ENCODE measurements at places on chromosomes 2 and 18.

DNA sequence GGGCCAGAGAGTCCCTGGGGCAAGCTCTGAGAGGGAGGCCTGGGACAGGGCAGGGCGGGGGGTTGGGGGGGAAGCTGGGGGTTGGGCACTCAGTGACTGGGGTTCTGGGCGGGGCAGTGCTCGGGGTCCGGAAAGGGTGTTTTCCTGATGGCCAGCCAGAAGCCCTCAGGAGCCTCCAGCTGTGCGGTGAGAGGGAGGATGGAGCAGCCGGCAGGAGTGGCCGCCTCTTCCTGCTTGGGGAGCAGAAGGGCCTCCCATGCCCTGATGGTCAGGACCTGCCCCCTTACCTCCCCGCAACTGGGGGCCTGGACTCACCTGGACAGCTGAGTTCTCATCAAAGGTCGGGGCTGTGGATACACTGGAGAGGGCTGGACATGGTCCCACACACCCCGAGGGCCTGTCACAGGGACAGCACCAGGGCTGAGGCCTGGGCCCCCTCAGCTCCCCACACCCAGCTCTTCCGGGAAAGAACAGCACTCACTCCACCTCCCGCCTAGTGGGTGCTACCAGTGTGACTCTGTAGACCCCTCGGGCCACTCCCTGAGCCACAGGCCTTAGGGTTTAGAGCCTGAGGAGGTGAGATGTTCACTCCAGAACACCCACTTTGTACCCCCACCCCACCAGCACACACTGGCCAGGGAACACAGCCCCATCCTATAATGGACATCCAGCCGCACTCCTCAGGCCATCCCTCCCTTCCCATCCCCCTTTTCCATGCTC lies 6.7 kb downstream of the SFTPB start:
- no peak for DNase-seq

GRCh38 chr18:3110034-3110752 lies 97.2 kb upstream of the LPIN2 start:
- no peak for DNase-seq

- no peak for DNase-seq
These were observed 127.6 kb downstream of the TDRD15 start for GRCh38 chr2:21251216-21251980.

DNA sequence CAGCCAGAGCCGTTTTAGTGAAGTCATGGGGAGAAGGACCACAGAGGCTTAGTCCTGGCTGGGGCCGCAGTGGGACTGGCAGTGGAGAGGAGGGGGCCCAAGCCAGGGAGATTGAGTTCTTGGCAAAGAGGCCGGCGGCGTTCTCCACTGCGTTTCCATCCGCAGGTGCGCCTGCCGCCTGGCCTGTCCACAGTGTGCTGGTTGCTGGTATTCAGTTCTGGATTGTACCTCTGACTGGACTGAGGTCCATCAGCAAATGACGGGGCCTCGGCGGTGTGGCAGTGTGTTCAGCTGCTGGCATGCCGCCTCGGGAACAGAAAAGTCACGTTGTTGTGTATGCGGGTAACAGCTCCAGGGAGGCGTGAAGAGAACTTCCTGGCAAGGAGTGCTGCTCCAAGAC lies 36.8 kb downstream of the LRRFIP1 start:
- no peak for DNase-seq

DNA sequence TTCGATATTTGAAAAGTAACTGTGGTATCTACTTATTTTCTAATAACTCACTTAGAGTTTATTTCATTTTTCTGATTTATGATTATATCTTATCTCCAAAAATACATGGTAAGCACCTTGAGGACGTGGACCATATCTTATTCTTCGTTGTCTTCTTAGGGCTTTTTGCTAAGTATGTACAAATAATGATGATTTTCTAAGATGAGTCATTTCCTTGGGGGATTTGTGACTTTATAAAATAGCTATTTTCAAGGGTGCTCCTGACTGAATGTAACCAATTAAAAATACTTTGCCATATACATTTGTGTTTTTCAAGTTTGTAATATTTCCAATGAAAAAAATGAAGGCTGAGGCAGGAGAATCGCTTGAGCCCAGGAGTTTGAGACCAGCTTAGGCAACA lies 56.3 kb downstream of the GREB1L start:
- no peak for DNase-seq

GRCh38 chr2:207276858-207277257 lies 111.1 kb upstream of the KLF7 start:
- DNase-seq, result no peak

DNA sequence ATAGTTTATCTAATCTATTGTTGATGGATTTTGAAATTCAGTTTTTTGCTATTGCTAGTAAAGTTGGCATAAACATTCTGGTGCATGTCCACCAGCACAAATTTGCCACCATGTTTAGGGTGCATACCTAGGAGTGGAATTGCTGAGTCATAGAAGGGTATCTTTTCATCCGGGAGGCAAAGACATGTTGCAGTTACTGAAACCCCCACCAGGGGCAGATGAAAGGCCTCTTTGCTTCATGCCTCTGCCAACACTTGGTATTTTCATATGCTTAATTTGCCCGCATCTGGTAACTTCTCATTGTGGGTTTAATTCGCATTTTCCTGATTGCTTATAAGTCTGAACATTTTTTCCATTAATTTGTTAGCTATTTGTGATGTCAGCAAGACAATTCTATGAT lies 8.2 kb downstream of the DCC start:
- no peak for DNase-seq

GRCh38 chr2:225471039-225471438 lies 71.5 kb downstream of the NYAP2 start:
- DNase-seq, result no peak

DNA sequence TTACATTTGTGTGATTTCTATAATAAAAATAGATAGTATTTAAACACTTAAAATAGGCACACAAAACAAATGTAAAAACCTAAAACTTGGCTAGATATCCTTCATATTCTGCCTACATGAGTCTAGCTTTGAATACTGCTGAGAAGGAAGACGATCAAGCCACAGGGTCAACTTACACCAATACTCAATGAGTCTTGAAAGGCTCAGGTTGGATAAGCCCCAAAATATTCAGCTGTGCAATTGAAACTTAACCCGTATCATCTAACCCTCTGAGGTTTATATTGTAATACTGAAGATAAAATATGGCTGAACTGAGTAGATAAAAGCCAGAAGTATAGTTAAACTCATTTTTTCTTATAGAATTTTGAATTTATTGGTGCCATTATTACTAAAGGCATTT lies 313.0 kb upstream of the NRXN1 start:
- no peak for DNase-seq

- DNase-seq, result no peak
These were observed 361.4 kb upstream of the ID2 start for GRCh38 chr2:8320311-8321066.

- DNase-seq, result no peak
These were observed 4.9 kb downstream of the AAK1 start for GRCh38 chr2:69638630-69639029.

GRCh38 chr2:223996391-223996790 lies 39.1 kb downstream of the MRPL44 start:
- no peak for DNase-seq

- DNase-seq, result no peak
These were observed 50.4 kb upstream of the NFATC1 start for GRCh38 chr18:79345366-79345765.

DNA sequence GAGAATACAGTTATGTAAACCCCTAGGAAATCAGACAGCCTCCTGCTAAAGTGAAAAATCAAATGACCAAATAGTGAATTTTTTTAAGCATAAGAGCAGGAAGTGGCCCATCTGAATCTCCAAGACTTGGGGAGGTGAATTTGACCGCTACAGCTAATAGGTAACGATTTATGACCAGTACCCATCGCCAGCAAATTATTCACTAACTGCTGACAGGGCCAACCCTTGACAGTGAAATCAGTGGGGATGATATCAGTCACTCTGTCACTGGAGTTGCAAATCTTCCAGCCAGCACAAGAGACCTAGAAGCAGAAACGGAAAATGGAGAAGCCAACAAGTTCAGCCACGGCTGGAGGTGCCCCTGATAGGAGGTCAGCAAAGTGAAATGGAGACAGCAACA lies 164.3 kb upstream of the PIK3C3 start:
- DNase-seq, result no peak

- no peak for DNase-seq
These were observed 65.4 kb downstream of the RIF1 start for GRCh38 chr2:151475071-151475470.

GRCh38 chr2:25566694-25567093 lies 106.7 kb downstream of the DTNB start:
- DNase-seq, result peak; percentile 10

DNA sequence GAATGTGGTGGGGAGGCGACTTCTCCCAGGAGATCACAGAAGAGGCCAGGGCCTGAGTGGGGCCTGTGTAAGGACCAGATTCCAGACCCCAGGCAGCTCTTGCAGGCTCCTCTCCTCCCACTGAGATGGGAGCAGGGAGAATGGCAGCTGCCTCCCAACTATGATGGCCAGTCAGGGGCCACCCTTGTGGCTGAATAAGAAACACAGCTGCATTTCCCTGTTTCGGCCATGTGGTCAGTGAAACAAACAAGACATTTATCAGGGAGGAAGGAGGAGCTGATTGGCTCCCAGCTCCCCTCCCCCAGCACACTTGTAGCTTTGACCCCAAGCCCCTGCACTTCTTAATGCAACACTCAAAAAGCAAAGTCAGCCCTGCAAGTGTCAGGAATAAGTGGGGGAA lies 143.5 kb downstream of the CELF4 start:
- no peak for DNase-seq

GRCh38 chr2:36355890-36356297 lies 316 bp downstream of the CRIM1 start:
- no peak for DNase-seq

DNA sequence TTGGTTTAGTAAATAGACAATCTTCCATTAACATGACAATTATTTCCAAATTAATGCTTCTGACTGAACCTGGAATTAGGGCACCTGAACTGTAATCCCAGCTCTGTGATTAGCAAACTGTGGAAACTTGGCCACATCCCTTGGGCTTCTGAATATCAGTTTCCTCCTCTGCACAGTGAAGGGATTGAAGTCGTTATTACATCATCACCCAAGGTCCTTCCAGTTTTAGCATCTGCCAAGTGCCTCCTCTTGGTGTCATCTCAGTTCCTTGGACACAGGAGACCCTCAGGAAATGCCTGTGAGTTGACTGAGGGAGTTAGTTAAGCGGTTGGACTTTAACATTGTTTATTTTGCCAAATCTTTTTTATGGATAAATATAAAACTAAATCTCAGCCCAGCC lies 64.8 kb downstream of the MOGAT1 start:
- DNase-seq, result no peak

DNA sequence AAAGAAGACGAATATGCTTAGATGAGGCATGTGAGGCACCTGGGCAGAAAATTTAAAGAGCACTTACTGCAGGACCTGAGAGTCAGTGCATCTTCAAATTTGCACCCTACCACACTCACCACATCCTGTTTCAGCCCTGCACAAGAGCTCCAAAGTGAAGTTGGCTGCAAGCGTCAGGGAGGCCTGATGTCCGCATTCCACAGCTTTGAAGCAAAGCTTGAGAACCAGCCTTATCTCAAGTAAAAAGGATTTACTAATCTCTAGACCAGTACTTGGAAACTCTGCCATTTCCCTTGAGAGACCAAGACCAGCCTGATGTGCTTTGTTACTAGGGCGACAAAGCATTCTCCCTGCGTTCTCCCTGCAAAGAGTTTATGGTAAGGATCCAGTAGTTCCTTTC lies 3.4 kb upstream of the ASNSD1 start:
- no peak for DNase-seq

DNA sequence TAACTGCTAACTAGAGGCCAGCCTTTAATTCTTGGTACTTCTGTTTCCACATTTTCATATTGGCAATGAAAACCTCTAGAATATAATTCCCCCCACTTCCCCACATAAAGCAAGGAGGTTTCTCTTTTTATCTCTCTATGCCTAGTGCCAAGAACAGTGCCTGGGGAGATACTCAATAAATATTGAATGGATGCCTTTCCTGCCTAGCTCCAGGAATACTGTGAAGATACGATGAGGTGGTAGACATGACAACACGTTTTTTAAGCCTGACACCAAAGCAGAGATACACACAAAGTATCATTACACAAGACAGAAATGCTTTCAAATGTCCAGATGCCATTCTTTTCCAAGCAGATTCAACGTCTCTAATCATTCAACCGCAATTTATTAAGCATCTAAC lies 535.5 kb downstream of the XIRP2 start:
- no peak for DNase-seq

DNA sequence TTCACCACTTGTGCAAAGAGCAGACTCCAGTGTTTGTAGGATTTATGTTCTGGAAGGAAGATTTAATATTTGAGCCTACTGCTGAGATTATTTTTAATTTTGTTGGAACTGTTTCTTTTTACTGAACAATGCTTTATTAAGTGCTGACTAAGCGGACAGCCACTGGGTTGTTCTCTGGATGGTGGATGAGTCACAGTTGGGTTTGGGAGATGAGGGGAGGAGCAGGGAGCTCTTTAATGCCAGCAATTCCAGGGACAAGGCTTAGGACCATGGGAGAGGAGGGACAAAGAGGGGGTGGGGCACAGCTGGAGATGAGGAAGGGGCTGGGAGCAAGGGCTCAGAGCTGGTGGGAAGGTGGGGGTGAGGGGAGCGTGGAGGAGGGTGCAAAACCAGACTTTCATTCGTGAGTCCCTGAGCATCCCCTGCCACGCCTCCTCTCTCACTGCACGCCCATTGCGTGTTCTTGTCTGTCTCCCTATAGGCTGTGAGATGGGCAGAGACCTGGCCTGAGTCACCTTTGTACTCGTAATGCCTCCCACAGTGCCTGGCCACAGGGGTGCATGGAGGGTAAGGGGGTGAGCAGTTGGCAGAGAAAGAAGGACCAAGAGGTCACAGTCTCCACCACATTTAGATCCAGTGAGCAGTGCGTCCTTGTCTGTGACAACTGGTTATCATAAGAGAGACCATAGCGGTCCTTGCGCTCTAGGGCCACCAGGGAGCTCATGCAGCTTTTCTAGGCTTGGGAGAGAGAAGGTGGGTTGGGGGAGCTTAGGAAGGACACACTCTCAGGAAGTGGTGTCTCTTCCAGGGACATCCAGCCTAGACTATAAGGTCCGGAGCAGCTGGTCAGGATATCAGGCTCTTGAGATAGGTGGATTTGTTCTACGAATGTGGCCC lies 18.4 kb downstream of the SLC4A3 start:
- no peak for DNase-seq

DNA sequence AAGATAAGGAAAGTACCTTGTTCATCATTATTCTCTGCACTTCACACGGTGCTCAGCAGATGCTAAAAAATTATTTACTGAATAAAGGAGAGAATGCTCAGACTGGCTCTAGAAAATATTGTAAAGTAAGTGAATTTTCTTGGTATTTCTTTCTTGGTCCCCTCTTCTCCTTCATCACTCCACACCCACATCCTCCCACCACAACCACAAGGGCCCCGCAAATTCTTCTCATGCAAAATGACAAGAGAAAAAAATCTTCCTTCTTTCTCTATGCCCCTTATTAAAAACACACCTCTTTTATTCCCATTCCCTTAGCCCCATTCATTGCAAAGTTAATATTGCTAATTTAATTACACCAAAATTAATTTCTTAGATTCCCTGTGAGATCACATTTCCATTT lies 74.2 kb upstream of the NEDD4L start:
- DNase-seq, result no peak

- DNase-seq, result no peak
These were observed 4.2 kb downstream of the FZD5 start for GRCh38 chr2:207765547-207765946.

- DNase-seq, result no peak
These were observed 32.6 kb downstream of the CALCRL start for GRCh38 chr2:187415449-187415848.

- DNase-seq, result no peak
These were observed 536 bp downstream of the XDH start for GRCh38 chr2:31413862-31414550.

- no peak for DNase-seq
These were observed 47.1 kb upstream of the REL start for GRCh38 chr2:60834270-60834717.
